ENCODE measurements at places on chromosomes 5 and 9.

DNA sequence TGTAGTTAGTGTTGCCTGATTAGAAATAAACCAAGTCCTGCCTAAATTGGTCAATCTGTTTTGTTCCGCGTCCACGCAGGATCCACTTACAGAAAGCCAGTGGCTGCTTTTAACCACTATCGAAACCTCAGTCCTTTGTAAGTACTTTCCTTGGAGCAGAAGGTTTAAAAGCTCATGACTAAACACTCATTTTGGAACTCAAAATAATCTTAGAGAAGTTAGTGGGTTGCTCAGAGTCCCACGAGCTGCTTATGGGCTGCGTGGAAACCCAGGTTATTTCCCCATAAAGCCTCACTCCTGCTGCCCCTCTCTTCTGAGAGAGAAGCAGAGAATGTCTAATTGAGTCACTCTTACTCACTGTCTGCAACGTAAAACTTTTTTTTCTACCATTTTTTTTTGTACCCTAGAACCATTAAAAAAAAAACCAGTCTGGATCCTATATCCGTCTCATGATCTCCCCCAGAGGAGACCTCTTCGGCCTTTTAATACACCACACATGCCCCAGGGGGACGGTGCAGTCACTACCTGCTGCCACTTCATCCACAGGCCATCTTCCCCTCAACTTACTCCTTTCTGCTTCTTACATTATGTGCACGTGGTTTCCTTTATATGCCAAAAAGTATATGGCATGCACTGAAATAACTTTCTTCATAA lies 7.6 kb downstream of the BASP1 start:
- DNase-seq = peak; percentile 73

- no peak for DNase-seq
Observed at GRCh38 chr5:139954022-139954421, 89.1 kb downstream of the NRG2 start.

- no peak for DNase-seq
Observed at GRCh38 chr5:66329078-66329477, 185.0 kb downstream of the SREK1 start.

GRCh38 chr5:10838038-10838437 lies 77.0 kb upstream of the DAP start:
- no peak for DNase-seq

- DNase-seq = peak; percentile 91
Observed at GRCh38 chr9:83472221-83472665, 66.0 kb downstream of the FRMD3 start.

All from fibroblast of mammary gland (primary cell).